ENCODE measurements at places on chromosomes 11 and 22.

GRCh38 chr11:106216281-106216680 lies 138.8 kb downstream of the AASDHPPT start:
- DNase-seq = no peak

DNA sequence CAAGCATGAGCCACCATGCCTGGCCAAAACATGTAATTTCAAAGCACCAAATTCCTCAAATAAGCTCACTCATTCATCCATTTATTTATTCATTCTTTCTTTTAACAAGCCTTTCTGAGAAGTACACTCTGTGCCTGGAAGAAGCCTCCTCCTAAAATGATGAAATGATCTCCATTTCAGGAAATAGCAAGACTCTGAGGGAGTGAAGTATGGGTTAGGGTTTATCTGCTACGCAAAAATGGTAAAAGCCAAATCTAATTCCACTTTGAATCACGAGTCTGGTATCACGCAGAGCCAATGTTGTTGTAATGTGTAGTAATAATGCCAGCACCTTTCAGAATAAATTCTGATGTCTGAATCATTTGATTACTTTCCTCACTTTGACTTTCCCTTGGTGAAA lies 1041.8 kb downstream of the LRRC4C start:
- no peak for DNase-seq

- no peak for DNase-seq
Measured at GRCh38 chr11:84130646-84131427, 844.7 kb upstream of the CCDC90B start.

DNA sequence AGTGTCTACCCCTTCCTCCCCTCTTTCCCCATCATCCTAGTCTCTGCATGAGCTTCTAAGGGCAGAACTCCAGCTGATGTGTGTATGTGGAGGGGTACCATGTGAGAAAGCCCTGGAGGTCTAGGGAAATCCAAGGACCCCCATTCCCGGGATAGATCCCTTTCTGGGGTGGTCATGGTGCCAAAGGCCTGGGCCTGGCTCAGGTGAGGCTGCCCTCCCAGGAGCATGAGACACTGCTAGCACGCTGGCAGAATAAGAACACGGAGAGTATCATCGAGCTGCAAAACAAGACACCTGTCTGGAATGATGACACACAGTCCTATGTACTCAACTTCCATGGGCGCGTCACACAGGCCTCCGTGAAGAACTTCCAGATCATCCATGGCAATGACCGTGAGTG lies 19.6 kb downstream of the TUB start:
- no peak for DNase-seq

- DNase-seq = no peak
Measured at GRCh38 chr11:6245536-6245935, 6.6 kb downstream of the CNGA4 start.

DNA sequence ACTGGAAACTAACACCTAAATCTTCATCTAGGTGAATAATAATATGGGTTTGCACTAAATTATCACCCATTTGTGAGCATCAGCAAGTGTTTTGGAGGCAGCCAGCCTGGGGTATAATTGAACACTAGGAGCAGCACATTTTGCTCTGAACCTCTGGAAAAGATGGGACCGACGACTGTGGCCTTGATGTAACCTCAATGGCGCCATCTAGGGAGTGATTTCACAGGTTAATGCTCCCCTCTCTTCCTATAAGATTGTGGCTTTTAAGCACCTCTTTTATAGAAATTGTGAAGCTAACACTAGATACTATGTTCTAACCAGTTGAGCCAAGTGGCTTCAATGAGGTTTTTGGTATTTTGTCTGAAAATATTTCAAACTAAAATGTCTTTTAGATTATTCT lies 203.7 kb downstream of the NELL1 start:
- DNase-seq = no peak

DNA sequence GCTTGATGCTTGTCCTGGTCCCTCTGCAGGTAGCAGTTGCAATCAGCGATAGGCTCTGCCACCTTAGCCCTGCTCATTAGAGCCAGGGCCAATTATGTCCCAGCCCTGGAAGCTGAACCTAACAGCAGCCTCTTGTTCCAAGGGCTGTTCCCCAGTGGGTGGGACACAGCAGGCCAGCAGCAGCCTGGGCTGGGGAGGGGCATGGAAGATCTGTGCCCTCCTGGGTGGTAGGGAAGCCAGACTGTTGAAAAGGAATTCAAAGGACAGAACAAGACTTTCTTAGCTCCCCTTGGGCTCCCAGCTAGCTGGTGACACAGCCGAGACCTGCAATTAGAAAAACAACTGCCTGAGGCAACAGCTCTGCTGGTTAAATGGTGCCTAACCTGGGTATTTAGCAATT lies 17.4 kb downstream of the DRD2 start:
- no peak for DNase-seq

- DNase-seq = no peak
Measured at GRCh38 chr11:58525037-58525614, 17.2 kb upstream of the OR5B21 start.
